ENCODE measurements at places on chromosomes 3 and 15. TPM values are rescaled to one million over a fixed set of nuclear protein-coding genes. Genes with fewer than 3 reads are reported as not detected.

Gene NTRK3
- 19.2 TPM for polyA plus RNA-seq

Gene SNTN
- not detected for polyA plus RNA-seq

Gene FEZF2
- not detected for polyA plus RNA-seq

Gene CSPG4
- 11.1 TPM for polyA plus RNA-seq

Gene ISL2
- not detected for polyA plus RNA-seq

Gene CLDN16
- polyA plus RNA-seq = 31.9 TPM

Gene CCR8
- not detected for polyA plus RNA-seq

Gene KNG1
- polyA plus RNA-seq = 74.3 TPM

Gene LYSMD2
- polyA plus RNA-seq = 3.6 TPM

Gene CALML4
- 37.2 TPM for polyA plus RNA-seq

DNA sequence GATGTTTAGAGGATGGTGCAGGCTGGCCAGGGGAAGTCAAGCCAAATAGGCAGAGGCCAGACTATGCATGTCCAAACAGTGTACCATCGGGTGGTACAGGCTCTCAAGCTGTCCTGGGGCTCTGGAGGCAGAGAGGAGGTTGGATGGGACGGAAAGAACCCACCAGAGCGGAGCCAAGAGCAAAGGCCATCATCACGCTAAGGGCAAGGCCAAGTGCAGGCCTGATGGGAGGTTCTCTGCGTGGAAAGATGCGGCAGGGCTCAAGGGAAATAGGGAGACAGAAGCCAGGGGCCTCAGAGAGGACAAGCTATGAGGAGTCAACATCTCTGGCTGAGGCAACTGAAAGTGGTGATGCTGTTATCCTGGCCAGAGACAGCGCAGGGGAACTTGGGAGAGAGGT lies 102.7 kb downstream of the ASB7 start:
- no peak for DNase-seq

GRCh38 chr15:96582473-96582872 lies 252.0 kb downstream of the NR2F2 start:
- DNase-seq = no peak

DNA sequence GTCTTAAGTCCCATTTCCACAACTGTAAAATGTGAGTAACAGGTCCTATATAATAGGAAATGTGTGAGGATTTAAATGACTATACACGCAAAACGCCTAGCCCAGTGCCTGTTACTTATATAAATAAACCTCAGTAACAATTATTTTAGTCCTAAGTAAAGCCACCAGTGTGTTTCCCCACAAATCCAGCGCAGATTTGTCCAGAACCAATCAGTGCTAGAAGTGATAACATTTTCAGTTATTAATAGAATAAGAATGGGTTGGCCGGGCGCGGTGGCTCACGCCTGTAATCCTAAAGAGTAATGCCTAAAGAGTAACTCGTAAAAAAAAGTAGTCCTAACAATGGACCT lies 561 bp downstream of the RPAP1 start:
- no peak for DNase-seq

- DNase-seq = no peak
Measured at GRCh38 chr15:76184650-76185035, 124.9 kb downstream of the TMEM266 start.

DNA sequence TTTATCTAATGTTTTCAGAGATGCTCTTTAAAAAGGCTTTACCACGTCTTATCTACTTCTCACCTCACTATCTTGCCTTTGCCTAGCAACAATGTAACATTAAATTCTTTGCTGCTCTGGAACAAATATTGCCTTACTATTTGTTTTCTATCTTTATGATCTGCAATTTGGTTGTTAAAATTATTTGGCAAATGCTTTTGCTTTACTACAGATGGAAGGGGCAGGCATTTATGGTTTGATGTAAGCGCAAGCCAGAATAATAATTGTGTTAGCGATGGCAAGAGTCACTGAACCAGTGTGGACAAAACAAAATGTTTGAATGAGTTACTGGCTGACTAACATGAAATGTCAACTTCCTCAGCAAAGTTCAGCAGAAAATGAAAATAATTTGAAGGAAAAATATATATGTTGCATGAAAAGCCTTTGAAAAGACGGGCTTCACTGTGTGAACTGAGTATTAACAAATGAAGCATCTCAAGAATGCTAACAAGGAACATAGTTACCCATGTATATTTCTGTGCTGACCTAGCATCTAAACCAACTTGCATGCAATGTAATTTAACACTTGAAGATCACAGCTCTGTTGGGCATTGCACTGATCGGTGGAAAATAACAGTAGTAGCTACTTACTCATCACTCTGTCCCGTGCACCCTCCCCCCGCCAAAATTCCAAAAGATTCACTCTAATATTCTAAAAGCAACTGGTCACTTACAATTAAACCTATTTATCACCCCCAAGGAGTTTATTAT lies 454.0 kb upstream of the ARHGEF26 start:
- no peak for DNase-seq

- DNase-seq = no peak
Measured at GRCh38 chr15:41331833-41332193, 578 bp downstream of the OIP5 start.

DNA sequence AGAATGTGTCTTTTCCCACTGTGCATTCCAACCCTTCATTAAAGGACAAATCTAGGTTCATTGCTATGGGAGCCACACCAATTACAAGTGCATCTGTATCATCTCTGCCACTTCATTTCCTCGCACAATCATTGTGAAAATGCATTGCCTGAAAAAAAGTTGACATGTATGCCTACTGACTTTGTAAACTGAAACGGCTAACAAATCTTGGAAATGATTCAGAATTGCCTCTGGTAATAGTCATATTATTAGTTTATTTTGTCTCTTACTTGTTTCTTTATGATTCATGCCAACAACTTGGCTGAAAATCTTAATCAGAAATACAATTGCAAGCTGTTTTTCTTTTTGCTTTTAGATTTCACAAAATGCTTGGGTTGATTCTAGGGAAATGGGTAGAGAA lies 497.1 kb downstream of the ZIC1 start:
- DNase-seq = no peak

- no peak for DNase-seq
Measured at GRCh38 chr3:193231201-193231600, 9.8 kb upstream of the PLAAT1 start.

- DNase-seq = no peak
Measured at GRCh38 chr15:44726568-44727484, 9.5 kb upstream of the TRIM69 start.

DNA sequence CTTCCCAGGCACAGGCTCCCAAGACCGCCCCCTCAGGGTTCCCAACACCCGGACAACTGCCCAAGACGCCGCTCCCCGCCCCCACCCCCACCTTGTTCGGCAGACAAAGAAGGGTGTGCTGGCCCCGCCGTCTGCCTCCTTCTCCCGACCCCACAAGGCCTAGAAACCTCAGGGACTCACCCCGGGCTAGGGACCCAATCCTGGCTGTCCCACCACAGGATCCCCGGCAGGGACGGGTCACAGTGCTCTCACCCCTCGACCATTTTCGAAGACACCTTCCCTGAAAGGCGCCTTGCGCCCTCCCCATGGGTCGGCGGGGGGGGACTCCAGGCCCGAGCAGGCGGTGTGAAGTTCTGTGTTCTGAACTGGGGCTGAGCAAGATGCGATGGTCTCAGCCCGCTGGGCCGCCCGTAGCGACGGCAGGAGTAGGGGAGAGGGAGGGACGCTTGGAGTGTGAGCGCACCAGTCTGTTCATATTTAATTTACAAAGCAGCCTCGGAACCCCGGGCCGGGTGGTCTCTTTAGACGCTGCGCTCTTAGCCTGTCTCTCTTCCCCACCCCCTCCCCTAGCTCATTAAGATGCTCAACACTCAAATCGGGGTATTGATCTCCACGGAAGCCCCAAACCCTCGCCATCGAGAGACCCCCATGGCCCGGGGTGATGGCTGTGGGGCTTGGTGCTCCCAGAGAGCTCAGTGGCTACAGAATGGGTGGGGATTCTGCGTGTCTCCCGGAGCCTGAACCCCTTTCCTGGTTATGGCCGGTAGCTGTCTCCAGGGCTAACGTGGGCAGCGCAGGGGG lies 1.4 kb upstream of the ISLR2 start:
- DNase-seq = no peak

- no peak for DNase-seq
Measured at GRCh38 chr15:80199869-80200268, 47.1 kb downstream of the FAH start.

- no peak for DNase-seq
Measured at GRCh38 chr3:66497288-66497984, 3.4 kb downstream of the LRIG1 start.

DNA sequence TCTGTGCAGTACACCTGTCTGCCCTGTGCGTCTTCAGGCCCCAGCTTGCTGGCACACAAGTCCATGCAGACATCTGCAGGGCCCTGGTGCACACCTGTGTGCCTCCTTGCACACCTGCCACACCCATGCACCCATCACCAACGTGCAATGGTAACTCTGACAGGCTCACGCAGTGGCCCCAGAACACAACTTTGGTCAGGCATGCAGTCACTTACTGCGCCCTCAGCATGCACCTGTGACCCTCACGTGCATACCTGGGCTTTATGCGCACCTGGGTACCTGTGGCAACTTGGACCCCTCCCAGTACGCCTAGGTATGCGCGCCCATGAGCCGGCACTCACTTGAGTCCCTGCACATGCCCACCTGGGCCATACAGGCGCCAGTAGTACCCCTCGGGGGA lies 1.7 kb downstream of the PLXND1 start:
- DNase-seq = no peak

- DNase-seq = no peak
Measured at GRCh38 chr3:169695031-169695430, 31.5 kb upstream of the MECOM start.

- no peak for DNase-seq
Measured at GRCh38 chr3:194632809-194633348, 340 bp downstream of the TMEM44 start.

DNA sequence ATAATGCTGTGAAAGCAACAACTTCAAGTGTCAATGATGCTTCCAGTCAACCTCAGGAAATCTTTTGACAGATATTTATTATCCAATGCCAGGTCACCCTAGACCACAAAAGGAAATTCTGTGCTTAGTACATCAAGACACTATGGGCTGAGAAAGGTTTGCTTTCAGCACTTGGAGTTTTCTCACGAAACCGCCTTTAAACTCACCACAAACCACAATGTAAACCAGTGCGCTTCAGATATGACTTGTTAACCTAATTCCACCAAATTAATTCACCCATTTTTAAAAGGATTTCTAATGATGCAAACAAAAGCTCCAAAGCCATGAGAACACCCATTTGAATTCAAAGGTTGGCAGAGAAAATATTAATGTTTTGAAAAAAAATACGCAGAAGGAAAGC lies 292.9 kb upstream of the NR2F2 start:
- DNase-seq = no peak

GRCh38 chr15:36263666-36264065 lies 315.8 kb upstream of the CDIN1 start:
- DNase-seq = no peak

- DNase-seq = peak; percentile 63
Measured at GRCh38 chr3:113241292-113242095, 30.1 kb downstream of the BOC start.

DNA sequence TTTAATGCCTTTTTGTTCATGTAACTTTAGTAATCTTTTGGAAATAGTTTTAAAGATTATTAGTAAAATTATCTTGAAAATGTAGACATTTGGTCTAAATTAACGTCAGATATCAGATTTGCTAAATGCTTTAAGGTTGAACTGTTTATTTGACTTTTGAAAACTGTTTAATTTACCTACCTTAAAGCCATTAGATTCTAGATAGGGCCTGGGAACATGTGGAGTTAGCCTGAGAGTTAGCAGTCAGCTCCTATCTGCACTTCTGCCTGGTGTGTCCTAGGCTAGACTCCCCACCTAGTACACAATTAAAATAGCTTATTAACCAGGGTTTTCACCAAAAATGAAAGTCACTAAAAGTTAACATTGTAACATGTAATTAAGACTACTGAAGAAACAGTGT lies 53.7 kb upstream of the CFAP20DC start:
- DNase-seq = no peak

DNA sequence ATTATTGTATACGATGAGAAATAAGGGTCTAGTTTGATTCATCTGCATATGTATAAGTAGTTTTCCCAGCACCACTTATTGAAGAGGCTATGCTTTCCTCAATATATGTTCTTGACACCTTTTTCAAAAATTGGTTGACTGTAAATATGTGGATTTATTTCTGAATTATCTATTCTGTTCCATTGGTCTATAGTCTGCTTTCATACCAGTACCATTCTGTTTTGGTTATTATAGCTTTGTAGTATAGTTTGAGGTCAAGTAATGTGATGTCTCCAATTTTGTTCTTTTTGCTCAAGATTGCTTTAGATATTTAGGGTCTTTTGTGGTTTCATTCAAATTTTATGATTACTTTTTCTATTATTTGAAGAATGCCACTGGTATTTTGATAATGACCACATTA lies 103.8 kb upstream of the LIPC start:
- DNase-seq = no peak

DNA sequence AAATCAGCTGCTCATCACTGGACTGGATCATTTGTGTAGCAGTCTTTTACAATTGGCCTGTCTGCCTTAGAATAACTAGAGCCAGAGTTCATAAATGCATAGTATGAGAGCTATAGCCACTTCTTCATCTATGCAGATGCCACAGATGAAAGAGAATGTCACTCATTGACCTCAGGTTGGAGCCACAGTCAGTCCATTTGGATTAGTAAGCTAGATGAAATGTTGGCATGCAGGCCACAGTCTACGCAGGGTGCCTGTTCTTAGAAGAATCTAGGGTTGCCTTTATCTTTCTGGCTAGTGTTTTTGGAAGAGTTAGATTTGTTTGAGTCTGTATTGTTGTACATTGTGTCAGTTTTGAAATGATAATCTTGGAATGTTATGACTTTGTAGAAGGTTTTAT lies 25.4 kb upstream of the EDEM1 start:
- no peak for DNase-seq

GRCh38 chr15:28023933-28024888 lies 74.9 kb downstream of the OCA2 start:
- no peak for DNase-seq
